ENCODE measurements at places on chromosomes 6 and 20. TPM values are rescaled to one million over a fixed set of nuclear protein-coding genes. Genes with fewer than 3 reads are reported as not detected.
A peak's percentile ranks its signal among the peaks of the same experiment; 100 is the strongest.

- no peak for DNase-seq
These were observed 112.6 kb upstream of the SLC24A3 start for GRCh38 chr20:19099596-19100545.

GRCh38 chr6:161186173-161186769 is 87.6 kb downstream of the AGPAT4 start:
- peak; percentile 96 for DNase-seq

The PSORS1C2 gene
- total RNA-seq = not detected

The IL20RA gene
- 0.07 TPM for total RNA-seq

DNA sequence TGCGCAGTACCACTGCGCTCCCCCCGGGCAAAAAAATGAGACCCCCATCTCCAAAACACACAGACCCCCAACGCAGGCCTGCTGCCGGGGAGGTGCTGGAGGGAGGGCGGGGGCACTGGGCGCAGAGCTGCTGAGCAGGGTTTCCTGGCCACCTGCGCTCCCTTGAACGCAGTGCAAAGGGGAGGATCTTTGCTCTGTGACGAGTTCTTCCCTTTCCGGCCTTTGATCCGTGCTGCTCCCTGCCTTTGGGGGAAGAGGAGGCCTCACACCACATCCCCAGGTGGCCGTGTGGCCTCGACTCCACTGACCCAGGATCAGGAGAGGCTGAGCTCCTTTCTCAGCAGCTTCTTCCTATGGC is 8.9 kb upstream of the COL20A1 start:
- DNase-seq = no peak

- DNase-seq = peak; percentile 34
These were observed 26.1 kb downstream of the CEP57L1 start for GRCh38 chr6:109121411-109121810.

DNA sequence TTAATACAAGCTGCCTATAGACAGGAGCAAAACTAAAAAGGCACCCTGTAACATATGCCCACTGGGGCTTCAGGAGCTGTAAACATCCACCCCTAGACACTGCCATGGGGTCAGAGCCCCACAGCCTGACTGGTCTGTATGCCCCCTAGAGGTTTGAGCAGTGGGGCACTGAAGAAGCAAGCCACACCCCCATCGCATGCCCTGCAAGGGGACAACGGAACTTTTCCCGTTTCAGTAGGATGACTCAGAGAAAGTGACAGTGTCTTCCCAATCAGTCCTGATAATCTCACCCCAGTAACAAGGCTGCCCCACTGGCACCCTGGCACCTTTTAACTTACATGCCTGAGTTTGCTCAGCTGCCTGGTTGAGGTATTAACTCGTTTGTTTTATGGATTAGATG is 35.9 kb downstream of the BEND3 start:
- DNase-seq = no peak

DNA sequence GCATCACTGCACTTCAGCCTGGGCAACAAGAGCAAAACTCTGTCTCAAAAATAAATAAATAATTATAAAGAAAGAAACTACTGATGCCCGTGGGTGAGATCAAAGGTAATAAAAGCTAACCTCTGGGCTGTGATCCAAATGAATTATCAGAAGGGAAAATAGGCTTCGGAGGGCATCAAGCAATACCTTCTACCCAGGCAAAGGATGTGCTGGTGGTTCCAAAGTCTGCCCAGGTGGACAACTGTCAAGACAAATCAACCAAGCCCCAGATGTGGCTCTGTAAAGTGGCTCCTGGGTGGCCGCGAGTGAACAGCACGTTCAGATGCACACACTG is 95.6 kb downstream of the SCML4 start:
- DNase-seq = no peak

DNA sequence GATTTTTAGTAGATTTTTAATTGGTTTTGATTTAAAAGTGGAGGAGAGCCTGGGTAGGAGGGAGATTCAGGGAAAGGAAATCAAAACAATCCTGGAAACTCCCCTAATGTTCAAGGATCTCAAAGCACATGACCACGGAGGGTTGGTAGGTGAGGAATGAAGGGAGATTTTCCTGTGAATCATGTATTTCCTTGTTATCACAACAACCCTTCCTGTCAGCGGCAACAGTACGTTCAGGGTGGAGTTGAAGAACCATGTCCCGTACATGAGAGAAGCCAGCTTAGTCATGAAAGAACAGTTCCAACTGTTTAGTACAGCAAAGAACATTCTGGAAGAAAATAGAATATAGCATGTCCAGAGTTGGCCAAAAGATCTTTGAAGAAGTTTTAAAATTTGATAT is 79.4 kb upstream of the SCAF8 start:
- peak; percentile 78 for DNase-seq

GRCh38 chr6:37946057-37946456 is 126.5 kb downstream of the ZFAND3 start:
- no peak for DNase-seq

The IRAK1BP1 gene
- total RNA-seq = 3.7 TPM

The CPXM1 gene
- 10.6 TPM for total RNA-seq

The CGAS gene
- total RNA-seq = 0.16 TPM

The LY6G5C gene
- total RNA-seq = 2.9 TPM

- no peak for DNase-seq
These were observed 7.6 kb upstream of the MTHFD1L start for GRCh38 chr6:150857945-150858308.

- no peak for DNase-seq
These were observed 61.2 kb downstream of the PPP1R14C start for GRCh38 chr6:150203871-150204545.

The KIAA0408 gene
- 19.6 TPM for total RNA-seq

The HDGFL1 gene
- total RNA-seq = not detected

The CLVS2 gene
- total RNA-seq = not detected

GRCh38 chr6:149492798-149493343 is 8.1 kb upstream of the ZC3H12D start:
- DNase-seq = no peak

DNA sequence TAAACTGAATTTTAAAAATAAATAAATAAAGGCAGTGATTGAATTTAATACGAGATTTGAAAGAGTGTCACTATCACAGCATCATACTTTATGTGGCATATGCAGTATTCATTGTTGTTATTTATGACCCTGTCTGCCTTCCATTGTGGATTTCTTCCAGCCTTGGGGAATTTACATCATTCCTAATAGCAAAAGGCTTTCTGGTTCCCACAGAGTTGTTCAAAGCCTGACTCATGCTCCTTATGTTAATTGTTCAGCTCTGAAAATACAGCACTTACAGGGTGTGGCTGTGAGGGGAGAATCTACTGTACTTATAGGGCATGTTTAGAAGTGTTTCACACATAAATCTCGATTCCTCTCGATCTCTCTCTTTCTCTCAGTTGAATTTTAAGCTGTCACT is 54.4 kb downstream of the JAG1 start:
- DNase-seq = peak; percentile 95

DNA sequence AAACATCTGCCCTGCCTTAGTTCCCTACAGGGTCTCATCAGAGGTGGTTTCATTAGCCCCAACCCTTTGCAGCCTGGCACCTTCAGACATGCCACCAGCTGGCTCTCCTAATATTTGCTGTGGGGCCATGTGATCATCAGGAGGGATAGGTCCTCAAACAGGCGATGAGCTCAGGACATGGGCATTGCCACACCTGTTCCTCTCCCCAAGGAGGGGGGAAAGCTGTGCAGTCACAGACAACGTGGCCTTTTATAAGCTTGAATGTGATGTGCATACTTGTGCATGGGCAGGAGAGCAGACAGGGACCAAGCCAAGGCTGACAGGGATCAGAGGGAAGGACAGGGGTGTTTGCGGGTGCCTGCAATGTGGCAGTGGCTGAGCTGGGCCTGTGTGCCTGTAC is 78.8 kb upstream of the ZNFX1 start:
- DNase-seq = no peak

The C6orf118 gene
- not detected for total RNA-seq

DNA sequence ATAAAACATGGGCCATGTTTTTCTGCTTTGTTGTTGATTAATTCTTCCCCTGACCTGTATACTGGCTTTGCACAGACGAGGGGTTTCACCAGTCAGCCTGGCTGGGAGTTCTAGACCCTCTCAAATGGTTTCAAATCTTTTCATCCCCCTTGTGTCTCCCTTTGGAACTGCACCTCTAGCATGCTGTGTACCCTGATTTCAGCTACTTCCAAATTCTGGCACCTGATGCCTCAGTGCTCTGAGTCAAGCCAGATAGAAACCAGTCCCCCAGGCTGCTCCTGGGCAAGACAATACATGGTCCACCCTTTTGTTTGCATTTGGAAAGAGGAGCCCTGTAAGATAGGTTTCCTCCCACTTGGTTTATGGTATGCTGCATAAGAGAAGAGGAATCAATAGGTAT is 290.2 kb downstream of the BTBD3 start:
- peak; percentile 13 for DNase-seq

GRCh38 chr6:158233214-158233795 is 65.2 kb downstream of the GTF2H5 start:
- DNase-seq = no peak

- no peak for DNase-seq
These were observed 15.1 kb downstream of the SOX4 start for GRCh38 chr6:21608601-21609000.

The CYB5R4 gene
- 13.6 TPM for total RNA-seq

All from astrocyte (in vitro differentiated cells and primary cell).